Activated CD4-positive, alpha-beta T cell treated with anti-CD3 and anti-CD28 coated beads, Interleukin-2, amount 50 U/mL, for 24 hours (primary cell): ENCODE measurements at places on chromosomes 6 and 20.

DNA sequence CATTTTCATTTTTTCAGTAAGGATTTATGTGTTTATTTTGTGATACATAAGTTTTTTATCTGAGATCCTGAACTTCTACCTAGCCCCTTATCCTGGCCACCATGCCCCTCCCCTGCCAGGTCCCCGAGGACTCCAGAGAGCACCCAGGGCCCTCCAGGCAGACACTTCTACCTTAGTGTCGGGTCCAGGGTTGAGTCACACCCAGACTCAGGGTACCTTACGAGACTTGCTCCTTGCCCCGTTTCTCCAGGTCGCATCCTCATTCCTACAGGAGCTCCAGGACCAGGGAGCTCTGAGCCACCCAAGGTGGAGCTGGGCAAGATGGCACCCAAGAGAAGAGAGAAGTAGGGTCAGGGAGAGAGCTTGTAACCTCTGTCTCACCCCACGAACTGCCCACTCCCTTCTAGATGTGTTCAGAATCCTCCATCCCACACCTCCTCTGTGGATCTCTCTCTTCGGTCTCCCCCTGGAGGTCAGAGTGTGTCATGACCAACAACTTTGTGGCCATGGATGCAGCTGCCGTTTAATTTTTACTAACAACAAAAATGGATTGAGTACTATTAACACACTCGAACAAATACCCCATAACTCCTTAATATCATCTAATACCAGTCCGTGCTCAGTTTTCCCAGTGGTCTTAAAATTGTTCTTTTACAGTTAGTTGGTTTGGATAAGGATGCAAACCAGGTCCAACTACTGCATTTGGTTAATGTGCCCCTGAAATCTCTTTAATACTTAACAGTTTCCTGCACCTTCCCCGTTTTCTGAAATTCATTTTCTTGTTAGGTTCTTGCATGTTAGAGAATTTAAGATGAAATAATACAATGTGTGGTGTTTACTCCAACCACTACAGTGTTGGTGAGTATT, 130.6 kb upstream of the INSM1 start:
- DNase-seq: no peak

GRCh38 chr20:10922941-10923340, 249.1 kb upstream of the JAG1 start:
- no peak for DNase-seq

DNA sequence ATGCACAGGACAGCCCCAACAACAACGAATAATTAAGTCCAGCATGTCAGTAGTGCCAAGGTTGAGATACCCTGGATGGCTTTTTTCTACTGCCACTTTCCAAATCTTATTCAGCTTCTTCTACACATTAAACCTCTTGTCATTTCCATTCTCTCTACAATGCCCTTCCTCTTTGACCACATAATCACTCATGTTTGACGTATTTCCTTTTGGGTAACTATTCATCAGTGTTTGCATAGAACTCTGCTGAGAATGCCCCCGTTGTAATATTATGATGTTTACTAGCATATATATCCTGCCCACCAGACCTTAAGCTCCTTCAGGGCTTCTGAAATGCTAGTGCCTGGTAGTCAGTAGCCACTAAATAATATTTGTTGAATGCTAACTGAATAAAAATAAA, 515.3 kb upstream of the RNF217 start:
- DNase-seq: no peak

- DNase-seq: no peak
Measured at GRCh38 chr20:24951536-24952083, 2.5 kb downstream of the CST7 start.

GRCh38 chr6:41209547-41210320, 8.8 kb upstream of the TREML2 start:
- DNase-seq: no peak

DNA sequence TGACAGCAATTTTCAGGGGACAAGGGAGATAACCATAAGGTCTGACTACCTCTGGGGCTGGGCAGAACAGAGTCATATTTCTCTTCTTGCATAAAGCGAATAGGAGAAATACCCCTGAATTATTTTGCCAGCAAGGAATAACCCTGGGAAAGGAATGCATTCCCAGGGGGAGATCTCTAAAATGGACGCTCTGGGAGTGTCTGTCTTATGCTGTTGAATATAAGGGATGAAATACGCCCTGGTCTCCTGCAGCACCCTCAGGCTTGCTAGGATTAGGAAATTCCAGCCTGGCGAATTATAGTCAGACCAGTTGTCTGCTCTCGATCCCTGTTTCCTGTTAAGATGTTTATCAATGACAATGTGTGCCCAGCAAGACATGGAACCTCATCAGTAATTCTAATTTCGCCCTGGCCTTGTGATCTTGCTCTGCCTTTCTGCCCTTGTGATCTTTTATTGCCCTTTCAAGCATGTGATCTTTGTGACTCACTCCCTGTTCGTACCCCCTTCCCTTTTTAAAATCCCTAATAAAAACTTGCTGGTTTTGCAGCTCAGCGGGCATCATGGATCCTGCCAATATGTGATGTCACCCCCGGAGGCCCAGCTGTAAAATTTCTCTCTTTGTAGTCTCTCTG, 221.6 kb upstream of the HS3ST5 start:
- DNase-seq: no peak

GRCh38 chr6:90415178-90415577, 118.5 kb upstream of the BACH2 start:
- no peak for DNase-seq

- DNase-seq: no peak
Measured at GRCh38 chr6:150999107-150999506, 133.6 kb downstream of the MTHFD1L start.

DNA sequence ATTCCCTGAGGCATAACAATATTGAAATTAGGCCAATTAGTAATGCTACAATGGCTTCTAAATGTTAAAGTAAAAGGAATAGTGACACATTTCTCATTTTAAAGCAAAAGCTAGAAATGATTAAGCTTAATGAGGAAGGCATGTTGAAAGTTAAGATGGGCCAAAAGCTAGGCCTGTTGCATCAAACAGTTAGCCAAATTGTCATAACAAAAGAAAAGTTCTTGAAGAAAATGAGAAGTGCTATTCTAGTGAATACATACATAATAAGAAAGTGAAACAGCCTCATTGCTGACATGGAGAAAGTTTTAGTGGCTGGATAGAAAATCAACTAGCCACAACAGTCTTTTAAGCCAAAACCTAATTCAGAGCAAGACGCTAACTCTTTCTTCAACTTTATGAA, 12.9 kb downstream of the OR2A4 start:
- no peak for DNase-seq

DNA sequence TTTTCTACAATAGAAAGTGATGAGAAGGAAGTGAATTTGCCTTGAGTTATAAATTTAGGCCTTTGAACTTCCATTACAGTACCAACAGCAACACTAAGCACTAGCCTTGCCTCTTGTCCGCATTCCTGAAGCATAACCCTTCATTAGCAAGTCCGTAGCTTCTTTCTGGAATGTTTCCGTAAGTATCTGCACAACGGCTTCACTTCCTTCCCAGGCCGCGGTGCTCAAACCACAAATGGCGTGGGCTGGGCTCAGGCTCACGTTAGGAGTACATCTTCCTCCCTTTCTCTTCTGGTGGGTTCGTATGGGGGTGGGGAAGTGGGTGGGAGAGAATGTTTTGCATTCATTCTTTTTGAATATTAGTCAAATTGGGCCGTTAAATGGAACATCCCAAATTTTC, 193.8 kb upstream of the SNX9 start:
- DNase-seq: no peak

DNA sequence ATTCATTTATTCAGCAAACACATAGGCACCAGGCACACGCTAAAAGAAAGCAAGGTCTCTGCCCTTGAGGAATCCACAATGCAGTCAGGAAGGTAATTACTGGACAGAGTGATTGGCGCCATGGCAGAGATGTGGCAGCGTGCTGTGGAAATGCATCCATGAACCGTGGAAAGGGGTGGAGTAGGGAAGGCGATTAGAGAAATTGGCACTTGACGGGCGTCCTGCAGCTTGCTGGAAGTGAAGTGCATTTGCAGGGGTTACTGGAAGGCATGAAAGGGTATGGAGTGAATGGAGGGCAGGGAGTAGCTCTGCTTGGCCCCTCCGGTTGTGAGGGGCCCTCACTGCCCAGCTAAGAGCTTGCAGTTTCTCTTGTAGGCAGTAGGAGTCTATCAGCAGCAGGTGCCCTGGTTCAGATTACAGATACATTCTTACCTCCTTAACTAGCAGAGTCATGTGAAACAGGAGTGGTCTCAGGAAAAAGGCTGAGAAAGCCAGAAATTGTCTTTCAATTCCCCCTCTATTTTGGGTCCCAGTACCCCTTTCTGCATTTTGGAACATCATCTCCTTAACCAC, 122.5 kb upstream of the TIAM2 start:
- no peak for DNase-seq

DNA sequence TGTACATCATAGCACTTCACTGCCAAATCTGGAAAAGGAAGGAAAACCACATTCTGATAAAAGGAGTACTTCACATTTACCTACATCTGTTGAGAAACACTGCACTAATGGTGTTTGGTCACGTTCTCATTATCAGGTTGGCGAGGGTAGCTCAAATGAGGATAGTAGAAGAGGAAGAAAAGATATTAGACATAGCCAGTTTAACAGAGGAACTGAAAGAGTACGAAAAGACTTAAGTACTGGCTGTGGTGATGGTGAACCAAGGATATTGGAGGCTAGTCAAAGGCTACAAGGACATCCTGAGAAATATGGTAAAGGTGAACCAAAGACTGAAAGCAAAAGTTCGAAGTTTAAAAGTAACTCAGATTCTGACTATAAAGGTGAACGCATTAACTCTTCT, 32.0 kb upstream of the GJA10 start:
- DNase-seq: no peak

GRCh38 chr20:10633718-10634117, 40.1 kb downstream of the JAG1 start:
- DNase-seq: no peak

DNA sequence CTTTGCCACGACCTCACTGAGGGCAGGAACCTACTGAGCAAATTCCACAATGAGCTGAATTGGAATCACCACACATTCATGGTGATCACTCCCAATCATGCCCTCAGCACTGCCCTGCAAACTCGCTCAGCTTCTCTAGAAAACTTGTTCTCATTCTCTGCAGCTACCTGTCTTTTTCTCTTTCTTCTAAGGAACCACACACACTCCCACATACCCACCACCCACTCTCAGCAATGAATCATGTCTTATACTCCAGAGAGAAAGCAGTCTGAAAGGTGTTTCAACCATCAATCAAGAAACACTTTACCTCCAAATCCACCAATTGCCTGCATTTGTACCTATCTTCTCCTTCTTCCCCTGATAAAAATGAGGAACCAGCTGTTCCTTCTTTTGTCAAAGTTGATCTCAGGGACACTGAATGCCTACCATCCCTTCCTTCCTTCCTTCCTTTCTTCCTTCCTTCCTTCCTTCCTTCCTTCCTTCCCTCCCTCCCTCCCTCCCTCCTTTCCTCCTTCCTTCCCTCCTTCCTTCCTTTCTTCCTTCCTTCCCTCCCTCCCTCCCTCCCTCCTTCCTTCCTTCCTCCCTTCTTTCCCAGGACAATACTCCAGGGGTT, 84.6 kb upstream of the SGK1 start:
- DNase-seq: no peak

DNA sequence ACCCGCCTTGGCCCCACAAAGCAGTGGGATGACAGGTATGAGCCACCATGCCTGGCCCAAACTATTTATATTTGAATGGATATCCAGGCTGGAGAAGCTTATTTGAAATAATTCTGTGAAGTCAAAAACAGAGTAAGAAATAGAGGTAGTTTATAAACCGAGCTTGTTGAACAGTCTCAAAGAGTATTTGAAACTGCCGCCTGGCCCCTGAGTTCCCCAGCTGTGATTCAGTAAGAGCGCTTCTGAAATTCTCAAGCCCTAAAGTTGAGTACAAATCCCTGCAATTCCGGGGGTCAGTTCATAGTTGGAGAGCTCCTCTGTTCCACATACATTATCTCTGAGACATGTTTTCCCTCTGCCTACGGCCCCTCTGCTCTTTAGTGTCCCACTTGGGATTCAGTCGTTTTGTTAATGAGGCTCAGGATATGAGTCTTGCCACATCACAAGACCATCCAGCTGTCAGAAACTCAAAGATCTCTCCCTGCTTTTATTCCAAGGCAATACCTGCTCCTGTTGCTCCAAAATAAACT, 127.8 kb downstream of the SOD2 start:
- no peak for DNase-seq
